ENCODE measurements at places on chromosomes 3 and 15.

DNA sequence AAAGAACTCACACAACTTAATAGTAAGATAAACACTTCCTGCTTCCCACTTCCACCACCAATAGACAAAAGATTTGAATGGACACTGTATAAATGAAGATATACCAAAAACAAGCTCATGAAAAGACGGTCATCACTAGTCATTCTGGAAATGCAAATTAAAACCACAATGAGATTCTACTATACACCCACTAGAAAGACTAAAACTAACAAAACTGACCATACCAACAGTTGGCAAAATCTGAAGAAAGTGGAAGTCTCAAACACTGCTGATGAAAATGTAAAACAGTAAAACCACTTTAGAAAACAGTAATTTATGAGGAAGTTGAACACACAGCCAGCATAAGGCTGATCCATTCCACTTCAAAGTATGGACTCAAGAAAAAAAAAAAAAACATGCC is 35.6 kb upstream of the CD96 start:
- DNase-seq: no peak

DNA sequence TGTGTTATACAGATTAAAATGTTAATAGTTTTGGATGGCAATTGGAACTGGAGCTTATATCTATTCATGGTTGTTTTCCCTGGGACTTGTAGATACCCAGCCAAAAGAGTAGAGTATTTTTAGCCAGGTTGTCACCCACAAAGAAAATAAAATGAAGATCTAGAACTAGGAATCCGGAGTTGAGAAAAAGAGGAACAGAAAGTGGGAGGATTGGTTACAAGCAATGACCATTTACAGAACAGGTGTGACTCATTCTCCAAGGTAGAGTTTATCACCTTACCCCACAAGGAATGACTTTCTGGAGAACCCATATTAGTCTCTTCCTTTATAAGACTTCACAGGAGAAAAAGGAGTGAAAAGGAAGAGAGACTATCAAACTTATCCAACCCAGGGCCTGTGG is 99.8 kb downstream of the TMEM108 start:
- DNase-seq: no peak

DNA sequence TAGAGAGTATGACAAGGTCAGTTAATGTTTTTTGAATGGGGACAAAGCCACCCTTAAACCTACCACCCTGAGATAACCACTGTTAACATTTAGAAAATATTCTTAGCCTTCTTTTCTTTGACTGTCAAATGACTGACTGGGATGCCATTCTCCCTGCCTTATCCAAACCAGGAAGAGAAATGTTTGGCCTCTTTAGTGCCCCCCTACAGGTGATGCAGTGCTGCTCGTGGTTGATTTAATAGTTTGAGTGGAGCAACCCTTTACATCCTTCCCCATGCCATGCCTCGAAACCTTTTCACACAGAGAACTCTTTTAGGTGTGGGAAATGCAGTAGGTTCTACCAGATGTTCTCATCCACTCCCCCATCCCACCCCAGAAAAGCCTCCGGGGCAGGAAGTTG is 38.7 kb upstream of the UMPS start:
- DNase-seq: no peak

GRCh38 chr3:18252578-18252977 is 172.6 kb downstream of the SATB1 start:
- no peak for DNase-seq

DNA sequence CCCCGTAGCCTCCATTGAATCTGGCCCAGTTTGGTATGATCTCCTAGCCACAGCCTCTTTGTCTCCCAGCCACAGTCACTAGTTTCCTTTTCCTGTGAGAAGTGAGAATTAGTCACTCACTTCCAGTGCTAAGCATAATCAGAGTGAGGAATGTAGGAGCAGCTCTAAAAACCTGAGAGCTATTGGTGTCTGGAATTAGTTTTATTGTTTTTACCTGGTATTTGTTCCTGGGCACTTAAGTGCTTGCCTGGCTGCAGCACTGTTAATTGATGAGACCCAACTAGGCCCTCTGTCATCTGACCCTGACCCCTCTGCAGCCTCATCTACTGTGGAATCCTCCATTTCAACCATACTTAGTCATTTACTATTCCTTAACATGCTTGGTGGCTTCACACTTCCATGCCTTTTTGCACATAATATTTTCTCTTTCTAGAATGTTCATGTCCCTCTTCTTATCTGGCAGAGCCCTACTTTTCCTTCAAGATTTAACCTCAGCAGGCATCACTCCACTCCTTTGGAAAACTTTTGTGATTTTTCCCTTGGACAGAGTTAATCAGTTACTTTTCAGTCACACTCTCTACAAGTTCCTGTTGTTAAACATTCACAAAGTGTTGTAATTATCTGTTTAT is 48.8 kb downstream of the PDE8A start:
- DNase-seq: no peak

DNA sequence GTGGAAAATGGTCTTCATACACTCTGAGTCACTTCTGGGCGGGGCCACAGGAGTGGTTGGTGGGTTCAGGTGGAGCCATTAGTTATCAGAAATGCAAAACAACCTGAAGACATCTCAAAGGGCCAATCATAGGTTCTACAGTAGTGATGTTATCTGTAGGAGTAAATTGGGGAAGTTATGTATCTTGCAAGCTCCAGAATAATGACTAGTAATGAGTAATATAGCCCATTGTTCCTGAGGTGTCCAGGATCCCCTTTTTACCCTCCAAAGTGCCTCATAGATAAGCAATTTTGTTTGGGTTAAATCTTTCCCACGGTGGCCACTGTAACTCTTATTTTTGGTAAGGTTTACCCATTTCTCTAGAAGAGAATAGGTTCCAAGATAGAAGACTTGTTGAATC is 91.7 kb downstream of the PIK3R4 start:
- DNase-seq: no peak

GRCh38 chr3:100522125-100522524 is 29.7 kb downstream of the TMEM45A start:
- DNase-seq: no peak

- no peak for DNase-seq
These were observed 132.3 kb upstream of the MCTP2 start for GRCh38 chr15:94098921-94099573.

DNA sequence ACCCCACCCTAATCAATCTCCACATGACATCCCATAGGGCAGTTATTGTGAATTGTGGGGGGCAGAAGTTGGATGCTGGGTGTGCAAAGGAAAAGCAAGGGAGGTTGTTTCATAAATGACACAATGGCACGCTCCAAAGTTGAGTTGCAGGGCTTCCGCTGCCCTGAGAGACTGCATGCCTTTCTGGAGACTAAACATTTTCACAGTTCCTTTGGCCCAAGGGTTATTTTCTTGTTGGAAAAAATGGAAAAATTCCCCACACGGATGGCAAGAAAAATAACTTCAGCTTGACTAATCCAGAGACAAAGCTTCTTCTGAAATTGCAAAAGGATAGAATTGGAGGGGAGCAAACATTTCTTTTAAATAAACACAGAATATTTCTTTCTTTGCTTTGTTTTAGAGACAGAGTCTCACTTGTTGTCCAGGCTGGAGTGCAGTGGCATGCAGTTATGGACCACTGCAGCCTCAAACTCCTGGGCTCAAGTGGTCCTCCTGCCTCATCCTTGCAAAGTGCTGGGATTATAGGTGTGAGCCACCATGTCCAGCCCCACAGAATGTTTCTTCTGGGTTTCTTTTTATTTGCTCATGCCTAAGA is 19.1 kb upstream of the TPM1 start:
- no peak for DNase-seq

DNA sequence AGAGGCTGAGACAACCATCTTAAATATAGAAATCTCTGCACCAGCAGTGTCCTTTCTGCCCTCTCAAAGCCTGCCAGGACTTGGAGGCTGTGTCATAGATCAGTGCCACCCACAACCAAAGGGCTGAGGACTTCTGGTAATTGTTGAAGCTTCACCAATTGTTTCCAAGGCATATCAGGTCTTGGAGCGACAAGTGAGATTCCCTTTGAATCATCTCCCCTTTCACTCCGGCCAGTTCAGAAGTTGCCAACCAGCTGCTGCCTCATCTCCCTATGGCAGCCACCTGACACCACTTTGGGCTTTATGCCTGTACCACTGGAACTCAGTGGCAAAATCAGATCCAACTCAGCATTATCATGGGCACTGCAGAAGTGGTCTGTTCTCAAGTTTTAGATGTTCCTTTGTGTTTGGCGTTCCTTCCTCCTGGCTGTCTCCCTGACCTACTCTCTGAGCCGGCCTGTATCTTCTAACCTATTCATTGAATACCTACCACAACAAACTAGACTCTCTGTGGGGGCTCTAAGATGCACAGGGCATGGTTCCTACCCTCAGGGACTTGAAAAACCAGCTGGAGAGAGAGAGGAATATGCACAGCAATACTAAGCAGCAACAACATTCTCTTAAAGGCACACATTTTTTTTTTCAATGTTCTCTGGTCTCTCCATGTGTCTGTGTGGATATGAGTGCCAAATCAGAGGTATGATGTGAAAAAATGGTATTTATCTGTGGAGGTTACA is 90.8 kb upstream of the PFN2 start:
- DNase-seq: no peak

DNA sequence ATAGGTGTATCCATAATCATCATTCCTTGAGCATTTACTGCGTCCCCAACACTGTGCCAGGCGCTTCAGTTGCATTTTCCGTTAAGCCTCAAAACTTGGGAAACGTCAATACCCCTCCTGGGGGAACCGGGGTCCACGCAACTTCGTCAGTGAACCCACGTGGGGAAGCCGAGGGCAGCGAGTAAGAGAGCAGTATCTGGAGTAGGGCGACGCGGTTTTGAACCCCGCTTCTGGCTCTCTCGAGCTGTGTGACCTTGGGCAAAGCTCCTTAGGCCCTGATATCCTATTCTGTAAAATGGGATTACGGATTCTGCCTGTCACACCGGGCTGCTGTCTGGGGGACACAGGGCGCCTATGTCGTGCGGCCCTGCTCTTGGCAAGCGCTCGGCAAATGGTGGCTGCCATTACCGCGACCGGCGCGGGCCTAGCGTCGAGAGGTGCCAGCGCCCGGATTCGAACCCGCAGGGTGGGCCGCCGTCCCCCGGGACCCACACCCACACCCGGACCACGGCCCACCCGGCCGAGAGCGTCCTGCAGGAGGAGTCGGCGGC is 590 bp downstream of the POLG start:
- no peak for DNase-seq

DNA sequence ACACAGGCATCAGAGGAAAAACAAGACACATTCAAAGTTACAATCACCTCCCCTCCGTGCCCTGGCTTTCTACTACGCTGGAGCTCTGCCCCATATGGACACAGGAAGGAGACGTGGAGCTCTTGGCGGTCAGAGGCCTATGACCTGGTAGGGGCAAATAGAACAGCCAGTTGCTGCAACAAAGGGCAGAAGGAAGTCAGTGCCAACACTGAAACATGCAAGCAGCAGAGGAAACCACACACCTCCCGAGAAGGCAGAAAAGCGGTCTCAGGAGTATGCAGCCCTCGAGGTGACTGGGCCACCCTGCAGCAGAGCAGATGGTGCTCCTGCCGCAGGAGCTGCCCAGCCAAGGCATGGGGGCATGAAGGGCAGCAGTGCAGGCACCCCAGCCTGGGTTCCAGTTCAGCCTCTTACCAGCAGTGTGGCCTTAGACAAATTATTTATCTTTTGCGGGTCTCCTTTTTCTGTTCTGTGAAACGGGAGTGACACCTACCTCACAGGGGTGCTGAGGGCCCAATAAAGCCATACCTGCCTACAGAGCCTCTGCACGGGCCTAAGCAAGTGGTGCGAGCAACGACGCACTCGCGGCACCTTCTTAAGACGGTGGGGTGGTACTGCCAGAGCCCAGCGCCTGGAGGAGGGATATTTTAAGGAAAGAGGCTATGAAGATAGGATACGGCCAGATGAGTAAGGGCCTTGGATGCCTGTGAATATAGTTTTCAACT is 8.6 kb downstream of the ZXDC start:
- no peak for DNase-seq

DNA sequence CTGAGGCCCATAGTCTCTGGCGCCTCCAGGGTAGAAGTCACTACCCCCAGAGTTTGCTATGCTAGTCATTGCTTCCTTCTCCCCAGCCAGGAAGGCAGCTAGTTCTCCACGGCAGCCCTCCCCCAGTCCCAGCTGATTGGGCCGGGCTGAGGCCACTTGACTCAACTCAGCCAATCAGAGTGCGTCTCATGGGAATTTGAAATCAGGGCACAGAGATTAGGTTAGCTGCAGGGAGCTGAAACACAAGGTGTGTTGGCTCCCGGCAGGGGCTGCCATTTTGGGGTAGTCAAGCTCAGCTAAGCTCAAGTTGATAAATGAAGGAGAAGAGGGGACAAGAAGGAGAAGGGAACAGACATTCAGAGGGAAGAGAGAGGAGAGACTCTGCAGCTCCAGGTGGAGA is 32.8 kb downstream of the LINGO1 start:
- no peak for DNase-seq

DNA sequence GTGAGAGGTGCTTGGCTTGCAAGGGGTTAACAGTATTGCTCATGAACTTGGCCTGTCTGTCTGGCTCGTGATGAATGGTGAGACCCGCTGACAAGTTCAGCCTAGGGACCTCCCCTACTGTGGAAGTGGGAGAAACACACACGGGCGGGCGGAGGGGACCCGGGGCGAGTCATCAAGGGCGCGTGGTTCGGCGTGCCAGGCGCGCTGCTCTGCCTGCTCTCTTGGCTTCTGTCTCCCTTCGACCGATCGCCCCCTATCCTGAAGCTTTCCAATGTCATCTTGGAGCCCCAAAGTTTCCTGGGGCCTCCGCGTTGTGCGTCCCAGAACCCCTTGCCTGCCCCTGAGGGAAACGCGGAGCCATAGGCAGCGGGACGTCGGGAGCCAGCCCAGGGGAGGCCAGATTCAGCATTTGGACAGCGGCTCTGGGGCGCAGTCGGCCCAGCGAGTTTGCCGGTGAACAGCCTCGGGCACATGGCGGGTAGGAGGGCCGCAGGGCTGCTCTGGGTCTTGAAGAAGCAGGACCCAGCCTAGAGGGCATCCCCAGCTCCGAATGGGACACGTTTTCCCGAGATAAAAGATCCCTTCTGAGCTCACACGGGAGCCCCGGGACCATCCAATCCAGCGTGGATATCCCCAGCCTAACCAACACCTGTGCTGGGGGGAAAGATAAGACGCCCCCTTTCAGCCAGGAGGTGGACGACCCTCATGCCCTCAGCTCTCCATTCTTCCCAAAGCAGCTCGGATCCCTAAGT is 27.0 kb upstream of the POLG start:
- peak; percentile 49 for DNase-seq

GRCh38 chr15:72345806-72346205 is 25.8 kb upstream of the CELF6 start:
- DNase-seq: no peak

GRCh38 chr3:197586181-197586580 is 30.4 kb upstream of the BDH1 start:
- no peak for DNase-seq

DNA sequence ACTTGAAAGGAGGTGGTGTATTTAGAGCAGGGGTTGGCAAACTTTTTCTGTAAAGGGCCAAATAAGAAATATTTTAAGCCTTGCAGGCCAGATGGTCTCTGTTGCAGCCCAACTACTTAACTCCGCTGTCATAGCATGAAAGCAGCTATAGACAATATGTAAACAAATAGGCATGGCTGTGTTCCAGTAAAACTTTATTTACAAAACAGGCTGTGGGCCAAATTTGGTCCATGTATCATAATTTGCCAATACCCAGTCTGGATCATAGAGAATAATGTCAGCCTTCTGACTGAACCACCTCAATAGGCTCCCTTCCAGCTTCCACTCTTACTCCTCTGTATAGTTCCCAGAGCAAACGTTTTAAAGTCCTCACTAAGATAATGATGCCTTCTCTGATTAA is 638.8 kb upstream of the CFAP20DC start:
- no peak for DNase-seq

All from activated T-cell treated with anti-CD3 and anti-CD28 coated beads for 48 hours (primary cell).